ENCODE measurements at places on chromosomes 1 and 21.

- DNase-seq = no peak
Measured at GRCh38 chr1:192967211-192967877, 91.8 kb downstream of the UCHL5 start.

GRCh38 chr1:222084996-222085395 lies 343.1 kb upstream of the DUSP10 start:
- no peak for DNase-seq

- DNase-seq = no peak
Measured at GRCh38 chr1:175129182-175129581, 61.5 kb downstream of the TNN start.

DNA sequence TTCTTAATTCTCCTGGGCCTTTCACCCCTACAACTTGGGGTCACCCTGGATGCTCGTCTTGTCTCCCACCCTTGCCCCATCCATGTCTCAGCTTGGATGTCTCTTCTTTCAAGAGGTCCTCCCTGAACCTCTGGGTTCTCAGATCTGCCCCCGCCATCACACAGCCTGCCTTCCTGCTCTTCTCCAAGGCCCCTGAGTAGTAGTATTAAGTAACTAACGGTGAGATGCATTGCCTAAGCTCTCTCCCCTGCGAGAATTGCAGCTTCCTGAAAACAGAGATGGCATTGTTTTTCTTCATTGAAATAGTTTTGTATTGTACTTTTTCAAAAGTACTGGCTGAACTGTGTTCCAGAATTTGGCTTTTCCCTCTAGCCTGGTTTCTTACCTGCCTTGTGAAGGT lies 16.0 kb downstream of the MIIP start:
- DNase-seq = no peak

DNA sequence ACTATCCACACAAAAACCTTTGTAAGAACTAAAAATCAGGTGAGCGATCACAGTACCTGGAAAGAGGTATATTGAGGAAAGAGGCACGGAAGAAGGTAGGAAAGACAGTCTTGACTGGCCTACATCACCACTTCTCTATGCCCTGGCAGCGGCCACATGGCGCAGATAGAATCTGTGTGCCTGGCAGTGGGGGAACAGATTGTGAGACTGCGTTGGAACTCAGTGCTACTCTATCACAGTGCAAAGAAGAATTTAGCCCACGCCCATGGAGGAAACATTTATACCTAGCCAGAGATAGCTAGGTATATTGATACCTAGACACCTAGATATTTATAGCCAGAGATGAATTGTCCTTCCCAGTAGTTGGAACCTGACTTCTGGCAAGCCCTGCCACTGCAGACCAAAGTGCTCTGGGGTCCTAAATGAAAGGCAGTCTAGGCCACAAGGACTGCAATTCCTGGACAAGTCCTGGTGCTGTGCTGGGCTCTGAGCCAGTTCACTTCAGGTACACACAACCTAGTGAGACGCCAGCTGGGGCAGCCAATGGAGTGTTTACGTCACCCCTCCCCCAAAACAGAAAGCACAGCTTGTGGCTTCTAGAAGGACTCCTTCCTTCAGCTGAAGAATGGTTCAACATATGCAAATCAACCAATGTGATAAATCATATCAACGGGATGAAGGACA lies 51.9 kb downstream of the DHX9 start:
- no peak for DNase-seq

DNA sequence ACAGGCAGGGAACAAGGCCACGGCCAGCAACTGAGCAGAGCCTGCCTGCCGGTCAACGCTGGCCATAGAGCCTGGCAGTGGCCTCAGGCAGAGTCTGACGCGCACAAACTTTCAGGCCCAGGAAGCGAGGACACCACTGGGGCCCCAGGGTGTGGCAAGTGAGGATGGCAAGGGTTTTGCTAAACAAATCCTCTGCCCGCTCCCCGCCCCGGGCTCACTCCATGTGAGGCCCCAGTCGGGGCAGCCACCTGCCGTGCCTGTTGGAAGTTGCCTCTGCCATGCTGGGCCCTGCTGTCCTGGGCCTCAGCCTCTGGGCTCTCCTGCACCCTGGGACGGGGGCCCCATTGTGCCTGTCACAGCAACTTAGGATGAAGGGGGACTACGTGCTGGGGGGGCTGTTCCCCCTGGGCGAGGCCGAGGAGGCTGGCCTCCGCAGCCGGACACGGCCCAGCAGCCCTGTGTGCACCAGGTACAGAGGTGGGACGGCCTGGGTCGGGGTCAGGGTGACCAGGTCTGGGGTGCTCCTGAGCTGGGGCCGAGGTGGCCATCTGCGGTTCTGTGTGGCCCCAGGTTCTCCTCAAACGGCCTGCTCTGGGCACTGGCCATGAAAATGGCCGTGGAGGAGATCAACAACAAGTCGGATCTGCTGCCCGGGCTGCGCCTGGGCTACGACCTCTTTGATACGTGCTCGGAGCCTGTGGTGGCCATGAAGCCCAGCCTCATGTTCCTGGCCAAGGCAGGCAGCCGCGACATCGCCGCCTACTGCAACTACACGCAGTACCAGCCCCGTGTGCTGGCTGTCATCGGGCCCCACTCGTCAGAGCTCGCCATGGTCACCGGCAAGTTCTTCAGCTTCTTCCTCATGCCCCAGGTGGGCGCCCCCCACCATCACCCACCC lies at the start of gene TAS1R3:
TSS of gene TAS1R3 (plus strand) at position 213 of the 898 bp plus-strand sequence. CDS start at position 279, 66 bp downstream.
- no peak for DNase-seq

- no peak for DNase-seq
Measured at GRCh38 chr1:241266121-241266520, 90.9 kb downstream of the RGS7 start.

DNA sequence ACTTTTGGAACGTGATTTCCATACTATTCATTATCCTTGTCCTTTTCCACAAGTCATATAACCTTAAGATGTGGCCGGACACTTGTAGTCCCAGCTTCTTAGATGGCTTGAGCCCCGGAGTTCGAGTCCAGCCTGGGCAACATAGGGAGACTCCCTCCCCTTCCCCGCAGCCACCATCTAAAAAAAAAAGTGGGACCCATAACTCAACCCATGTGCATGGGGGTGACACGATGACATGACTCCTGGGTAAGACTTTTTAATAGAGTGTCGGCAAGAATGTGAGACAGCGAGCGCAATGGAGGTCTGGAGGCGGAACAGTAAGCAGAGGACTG lies 25.7 kb downstream of the MIA3 start:
- DNase-seq = no peak

DNA sequence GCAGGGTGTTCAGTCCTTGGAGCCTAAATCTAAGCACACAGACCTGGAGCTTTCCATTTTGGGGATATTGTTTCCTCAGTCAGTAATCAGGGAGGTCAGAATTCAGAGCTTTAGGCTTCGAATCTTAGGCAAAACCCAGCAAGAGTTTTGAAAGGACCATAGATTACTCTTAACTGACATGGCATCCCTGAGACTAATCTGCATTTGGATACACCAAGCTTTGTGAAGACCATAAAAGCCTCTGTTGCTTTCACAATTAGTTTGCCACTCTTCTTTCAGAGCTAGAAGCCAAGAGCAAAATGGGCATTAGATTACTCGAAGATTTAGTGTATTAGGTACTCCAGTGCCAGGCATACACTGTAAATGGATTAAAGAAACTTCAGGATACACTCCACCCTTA lies 131.8 kb upstream of the GREM2 start:
- no peak for DNase-seq

- no peak for DNase-seq
Measured at GRCh38 chr1:3261007-3261968, 192.3 kb downstream of the PRDM16 start.

DNA sequence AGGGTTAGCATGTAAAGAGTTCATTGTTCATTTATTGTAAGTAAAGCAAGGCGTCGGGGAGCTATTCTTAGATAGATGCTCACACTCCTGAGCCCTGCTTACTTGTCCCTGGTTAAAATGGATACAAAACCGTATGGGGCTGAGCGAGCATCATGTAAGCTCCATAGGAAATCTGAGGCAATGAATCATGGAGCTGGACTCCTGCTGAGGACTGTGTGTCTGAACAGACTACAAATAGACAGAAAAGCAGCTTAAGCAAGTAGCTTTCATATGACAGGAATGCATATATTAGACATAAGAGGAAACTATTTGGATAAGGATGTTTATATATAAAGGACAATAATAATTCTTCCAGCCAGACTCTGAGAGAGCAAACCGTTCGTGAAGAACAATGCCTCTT lies 604.9 kb upstream of the PTBP2 start:
- no peak for DNase-seq

- no peak for DNase-seq
Measured at GRCh38 chr1:204113896-204114295, 37.9 kb downstream of the ETNK2 start.

- DNase-seq = no peak
Measured at GRCh38 chr1:22512873-22513272, 50.4 kb upstream of the EPHA8 start.

DNA sequence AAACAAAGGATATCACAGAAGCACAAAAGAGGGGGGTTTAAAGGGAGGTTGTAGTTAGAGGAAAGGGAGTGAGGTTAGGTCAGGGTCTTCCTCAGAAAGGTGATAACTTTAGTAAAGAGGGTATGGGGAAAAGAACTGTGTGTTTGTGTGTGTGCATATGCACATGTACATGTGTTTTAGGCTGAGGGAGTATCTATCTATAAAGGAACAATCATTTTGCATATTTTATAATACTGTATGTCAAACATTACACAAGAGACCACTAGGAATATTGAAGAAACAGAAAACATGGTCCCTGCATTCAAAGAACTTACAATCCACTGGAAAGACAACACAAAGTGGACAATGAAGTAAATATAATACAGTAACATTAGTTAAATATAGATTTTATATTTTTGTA lies 132.2 kb downstream of the ACBD6 start:
- no peak for DNase-seq

DNA sequence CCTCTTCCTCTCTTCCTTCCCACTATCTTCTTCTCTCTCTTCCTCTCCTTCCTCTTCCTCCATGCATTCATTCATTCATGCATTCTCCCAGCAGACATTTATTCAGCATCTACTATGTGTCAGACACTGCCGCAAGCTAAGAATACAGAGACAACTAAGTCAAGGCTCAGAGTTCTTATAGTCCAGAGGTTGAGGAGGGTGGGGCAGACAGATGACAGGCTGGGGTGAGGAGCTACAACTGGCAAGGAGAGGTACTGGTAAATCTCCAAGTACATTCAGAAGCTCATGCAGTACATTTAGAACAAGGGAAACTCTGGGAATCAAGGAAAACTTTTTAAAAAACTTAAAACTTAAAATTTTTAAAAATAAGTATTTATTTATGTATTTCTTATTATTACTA lies 56.4 kb upstream of the FMOD start:
- no peak for DNase-seq

GRCh38 chr1:248622570-248623001 lies 12.3 kb downstream of the OR2T11 start:
- DNase-seq = peak; percentile 43

- no peak for DNase-seq
Measured at GRCh38 chr1:207268337-207268736, 53.1 kb upstream of the CD55 start.

DNA sequence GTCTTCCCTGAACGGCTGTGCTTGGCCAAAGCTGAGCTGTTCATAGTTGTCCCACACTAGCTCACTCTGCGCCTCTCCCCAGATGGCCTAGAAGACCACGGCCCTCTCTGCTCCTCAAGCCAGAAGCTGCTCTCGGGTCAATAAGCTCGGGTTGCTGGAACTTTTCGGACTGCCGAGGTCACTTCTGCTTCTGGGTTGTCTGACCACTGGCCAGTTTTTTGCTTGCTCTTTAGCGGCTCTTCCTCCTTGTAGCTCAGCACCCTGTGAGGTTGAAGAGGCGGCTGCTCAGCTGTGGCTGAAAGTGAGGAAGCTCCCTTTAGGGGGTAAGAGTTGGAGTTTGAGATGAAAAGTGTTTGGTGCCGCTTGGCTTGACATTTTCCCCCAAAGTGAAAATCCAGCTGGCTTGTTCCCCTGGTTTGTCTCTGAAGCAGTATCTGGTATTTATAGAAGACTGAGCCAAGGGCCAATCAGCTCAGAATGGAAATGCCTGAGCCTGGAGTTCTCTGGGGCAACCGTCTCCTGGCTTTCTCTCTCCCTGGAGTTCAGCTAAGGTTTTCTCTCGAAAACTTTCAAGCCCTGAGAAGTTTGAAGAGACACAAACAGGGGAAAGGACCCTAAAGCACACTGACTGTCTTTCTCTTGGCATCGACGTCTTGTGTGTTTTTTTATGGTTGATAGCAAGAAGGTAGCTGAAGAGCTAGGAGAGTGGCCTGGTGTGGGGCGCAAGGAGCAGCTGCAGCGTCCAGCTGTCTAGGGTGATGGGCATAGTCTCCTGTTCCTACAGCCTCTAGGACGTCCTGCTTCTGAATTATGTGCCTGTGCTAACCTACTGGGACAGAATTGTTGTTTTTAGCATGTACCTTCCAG lies 72.0 kb downstream of the SYT6 start:
- DNase-seq = no peak

GRCh38 chr1:205129447-205130029 lies 7.8 kb upstream of the RBBP5 start:
- DNase-seq = no peak

DNA sequence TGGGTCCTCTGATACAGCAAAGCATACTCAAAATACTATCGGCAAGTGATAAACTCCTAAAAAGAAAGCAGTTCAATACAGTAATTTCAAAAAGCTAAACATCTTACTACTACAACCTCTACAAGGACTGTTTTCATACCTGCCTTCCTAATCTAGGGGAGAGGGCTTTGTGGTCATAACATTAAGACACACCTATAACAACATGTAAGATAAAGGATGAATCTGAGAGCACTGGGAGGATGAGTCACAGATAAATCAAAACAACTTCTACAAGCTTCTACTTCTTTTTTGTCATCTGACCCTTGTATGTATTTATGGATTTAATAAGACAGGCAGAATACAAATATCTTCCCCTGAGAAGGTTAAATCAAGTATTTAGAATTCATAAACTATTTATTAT lies 40.0 kb downstream of the LTN1 start:
- peak; percentile 26 for DNase-seq

- DNase-seq = no peak
Measured at GRCh38 chr1:108575375-108575774, 15.5 kb downstream of the EEIG2 start.

GRCh38 chr1:209546390-209547085 lies 37.0 kb upstream of the CAMK1G start:
- no peak for DNase-seq

- no peak for DNase-seq
Measured at GRCh38 chr1:246780264-246780663, 56.1 kb downstream of the SCCPDH start.

DNA sequence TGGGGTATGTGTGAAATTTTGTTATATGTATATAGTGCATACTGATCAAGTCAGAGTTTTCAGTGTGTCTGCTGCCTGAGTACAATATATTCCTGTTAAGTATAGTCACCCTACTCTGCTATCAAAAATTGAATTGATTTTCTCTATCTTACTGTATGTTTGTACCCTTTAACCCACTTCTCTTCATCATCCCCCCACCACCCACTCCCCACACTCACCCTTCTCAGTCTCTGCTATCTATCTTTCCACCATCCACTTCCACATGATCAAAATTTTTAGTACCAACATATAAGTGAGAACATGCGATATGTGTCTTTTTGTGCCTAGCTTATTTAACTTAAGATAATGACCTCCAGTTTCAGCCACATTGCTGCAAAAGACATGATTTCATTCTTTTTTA lies 4.2 kb downstream of the LY9 start:
- no peak for DNase-seq

GRCh38 chr1:81230983-81231728 lies 569.6 kb upstream of the ADGRL2 start:
- DNase-seq = no peak

GRCh38 chr1:244406337-244406736 lies 45.4 kb downstream of the ADSS2 start:
- peak; percentile 15 for DNase-seq

- DNase-seq = no peak
Measured at GRCh38 chr1:71831646-71832045, 450.7 kb downstream of the NEGR1 start.

Measured in activated CD4-positive, alpha-beta T cell treated with anti-CD3 and anti-CD28 coated beads, Interleukin-10, Interleukin-2, amounts not matched to agents 100 ng/mL and 50 ng/mL, durations not matched to agents 16 hours and 8 hours (primary cell).